ENCODE measurements at places on chromosomes 12 and 14. TPM values are rescaled to one million over a fixed set of nuclear protein-coding genes. Genes with fewer than 3 reads are reported as not detected.

The HELB gene
- 3.6 TPM for total RNA-seq

The IFI27 gene
- 478 TPM for total RNA-seq

The WIF1 gene
- 0.81 TPM for total RNA-seq

The SMIM41 gene
- total RNA-seq: 0.46 TPM

The FGF6 gene
- not detected for total RNA-seq

All from mucosa of gallbladder (tissue), 1 donor.